ENCODE measurements at places on chromosomes 2 and 18.
A peak's percentile ranks its signal among the peaks of the same experiment; 100 is the strongest.

- DNase-seq, result no peak
Measured at GRCh38 chr2:209525834-209526281, 102.0 kb downstream of the MAP2 start.

GRCh38 chr2:222952204-222952603 lies 91.4 kb downstream of the ACSL3 start:
- DNase-seq, result no peak

DNA sequence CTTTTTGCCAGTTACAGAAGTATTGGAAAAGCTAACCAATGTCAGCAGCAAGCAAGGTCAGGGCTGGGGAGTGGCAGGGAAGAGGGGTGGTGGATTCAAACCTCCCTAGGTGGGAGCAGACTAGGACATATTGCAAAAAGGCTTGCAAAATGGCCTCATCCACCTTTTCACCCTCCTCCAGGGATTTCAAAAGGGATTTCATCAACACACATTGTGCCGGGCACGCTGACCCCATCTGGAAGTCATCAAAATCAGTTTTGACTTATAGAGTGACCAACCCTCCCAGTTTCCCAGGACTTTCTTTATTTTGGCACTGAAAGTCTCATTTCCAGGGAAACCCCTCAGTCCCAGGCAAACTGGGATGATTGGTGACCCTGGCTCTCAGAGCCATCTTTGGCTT lies 94.7 kb downstream of the BIN1 start:
- no peak for DNase-seq

DNA sequence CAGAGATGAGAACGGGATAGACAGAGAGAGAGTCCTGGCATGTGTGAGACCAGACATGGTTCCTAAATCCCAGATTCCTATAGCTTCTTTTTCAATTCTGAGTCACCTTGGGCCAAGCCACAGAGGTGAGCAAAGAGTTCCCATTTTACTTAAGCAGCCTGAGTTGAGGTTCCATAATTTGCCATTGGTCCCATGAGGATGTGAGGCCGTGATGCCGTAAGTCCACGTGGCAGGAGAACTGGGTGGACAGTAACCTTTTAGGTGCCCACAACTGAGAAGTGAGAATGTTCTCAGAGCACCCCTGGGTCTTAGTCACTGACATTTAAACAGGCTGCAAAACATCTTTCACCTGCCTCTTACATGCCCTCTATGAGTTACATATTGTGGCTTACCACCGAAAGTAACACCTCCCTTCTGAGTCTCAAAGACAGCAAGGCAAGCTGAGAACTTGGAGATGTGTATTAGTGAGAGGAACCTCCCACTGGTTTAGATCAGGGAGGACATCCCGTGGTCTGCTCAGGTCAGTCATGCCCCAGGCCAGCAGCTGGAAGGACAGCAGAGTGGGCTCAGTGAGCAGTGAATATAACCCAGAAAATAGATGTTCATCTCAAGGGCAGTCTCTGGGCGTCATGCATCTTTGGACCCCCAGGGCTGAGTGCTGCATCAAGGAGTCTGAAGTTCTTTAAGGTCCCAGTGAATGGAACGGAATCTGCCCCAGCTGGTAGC lies 127.9 kb upstream of the LGALSL start:
- DNase-seq, result no peak

- DNase-seq, result no peak
Measured at GRCh38 chr2:8022908-8023640, 658.8 kb upstream of the ID2 start.

DNA sequence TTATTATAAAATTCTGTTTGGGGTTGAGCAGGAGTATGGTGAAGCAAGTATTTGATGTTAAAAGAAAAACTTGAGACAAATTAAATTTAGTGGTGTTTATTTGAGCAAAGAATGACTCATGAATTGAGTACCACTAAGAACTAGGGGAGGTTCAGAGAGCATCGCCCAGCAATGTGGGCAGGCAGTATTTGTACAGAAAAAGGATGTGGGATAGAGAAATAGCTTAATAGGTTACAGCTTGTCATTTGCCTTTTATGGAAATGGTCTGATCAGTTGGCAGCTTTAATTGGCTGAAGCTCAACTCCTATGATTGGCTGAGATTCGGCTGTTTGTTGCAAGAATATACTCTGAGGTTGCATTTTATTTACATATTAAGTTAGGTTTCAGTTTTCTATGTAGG lies 68.2 kb downstream of the LRATD1 start:
- DNase-seq, result no peak

DNA sequence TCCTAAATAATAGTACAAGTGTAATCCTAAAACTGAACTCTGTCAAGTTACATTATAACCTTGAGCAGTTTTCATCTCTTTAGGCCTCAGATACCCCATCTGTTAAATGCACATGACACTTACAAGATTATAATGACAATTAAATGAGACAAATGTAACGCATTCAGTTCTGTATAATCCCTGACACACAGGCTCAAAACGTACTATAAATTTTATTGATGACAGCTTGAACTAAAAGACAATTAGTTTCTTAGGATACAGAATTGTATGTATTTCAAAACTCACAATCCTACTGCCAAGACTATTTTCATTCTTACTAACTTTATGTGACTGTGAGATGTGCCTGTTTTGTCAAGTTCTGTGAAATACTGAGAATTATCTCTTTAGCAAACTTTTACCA lies 56.2 kb downstream of the GFPT1 start:
- DNase-seq, result no peak

- no peak for DNase-seq
Measured at GRCh38 chr2:241836292-241836691, 22.4 kb downstream of the PDCD1 start.

GRCh38 chr2:95315801-95316411 lies 18.8 kb downstream of the KCNIP3 start:
- no peak for DNase-seq

DNA sequence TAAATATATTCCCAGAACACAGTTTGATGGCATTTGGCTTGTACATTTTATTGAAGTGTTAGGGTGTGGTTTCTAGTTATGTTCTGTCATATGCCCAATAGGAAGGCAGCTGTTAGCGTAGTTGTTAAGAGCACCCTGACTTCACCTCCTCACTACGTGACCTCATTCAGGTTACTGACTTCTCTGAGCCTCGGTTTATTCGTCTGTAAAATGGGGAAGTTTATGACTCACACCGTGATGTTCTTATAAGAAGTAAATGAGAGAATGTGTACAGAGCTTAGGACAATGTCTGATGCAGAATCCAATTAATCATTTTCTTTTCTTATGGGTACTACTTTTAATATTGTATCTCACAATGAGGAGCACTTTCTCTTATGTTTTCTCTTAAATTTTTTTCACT lies 226.0 kb downstream of the PTPRM start:
- DNase-seq, result no peak

GRCh38 chr2:214560618-214561190 lies 149.8 kb downstream of the VWC2L start:
- DNase-seq, result no peak

DNA sequence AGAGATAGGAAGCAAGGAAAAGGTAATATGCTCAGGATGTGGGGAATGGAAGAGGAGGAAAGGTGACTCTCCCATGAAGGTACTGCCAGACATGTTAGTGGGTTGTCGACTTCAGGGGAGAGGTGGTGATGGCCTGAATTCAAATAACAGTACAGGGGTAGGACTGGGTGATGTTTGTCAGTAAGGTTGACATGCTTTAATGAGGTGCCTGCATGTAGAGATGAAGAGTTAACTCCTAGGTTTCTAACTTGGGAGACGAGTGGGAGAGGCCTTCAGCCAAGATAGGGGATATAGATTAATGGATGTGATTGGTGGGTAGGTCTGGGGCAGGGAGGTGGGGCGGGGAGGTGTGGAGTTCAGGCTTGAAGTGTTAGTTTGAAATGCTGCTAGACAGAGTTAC lies 2.6 kb downstream of the NAPG start:
- DNase-seq, result no peak

GRCh38 chr2:99852376-99852934 lies 289.9 kb downstream of the AFF3 start:
- no peak for DNase-seq

DNA sequence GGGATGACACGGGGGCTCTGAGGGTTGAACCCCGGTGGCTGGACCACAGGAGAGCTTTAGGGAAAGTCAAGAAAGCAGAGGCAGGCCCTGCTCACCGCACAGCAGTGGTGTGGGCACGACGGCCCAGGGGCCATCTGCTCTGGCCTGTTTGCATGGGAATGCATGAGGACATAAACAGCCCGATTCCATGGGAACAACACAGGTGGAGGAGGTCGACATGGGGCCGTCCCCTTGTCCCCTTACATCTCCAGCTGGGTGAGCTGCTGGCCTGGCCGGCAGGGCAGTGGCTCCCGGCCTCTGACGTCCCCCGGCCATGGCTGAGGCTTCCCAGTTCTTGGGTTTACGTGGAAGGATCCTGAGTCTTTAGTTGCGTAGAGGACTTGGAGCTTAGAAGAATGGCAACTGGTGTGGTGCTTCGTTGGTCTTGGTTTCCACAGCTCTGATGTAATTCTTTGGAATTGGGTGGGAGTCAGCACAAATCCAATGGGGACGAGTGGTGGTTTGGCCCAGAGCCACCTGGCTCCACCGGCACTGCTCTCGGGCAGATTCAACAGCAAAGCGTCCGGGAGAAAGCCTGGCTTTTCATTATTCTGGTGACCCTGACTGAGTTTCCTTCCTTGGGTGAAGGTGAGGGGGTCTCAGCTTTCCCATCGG lies 98.3 kb upstream of the HDAC4 start:
- DNase-seq, result no peak

GRCh38 chr2:8753609-8754008 lies 71.8 kb downstream of the ID2 start:
- DNase-seq, result peak; percentile 60

- no peak for DNase-seq
Measured at GRCh38 chr2:11028407-11028916, 116.7 kb downstream of the KCNF1 start.

- no peak for DNase-seq
Measured at GRCh38 chr2:158395166-158395565, 61.4 kb downstream of the CCDC148 start.

GRCh38 chr2:173059292-173059691 lies 16.4 kb upstream of the MAP3K20 start:
- no peak for DNase-seq

Measured in NCI-H2081 treated with DMSO at 0.1 percent for 48 hours (cell line).